Large intestine (tissue), 12 donors: ENCODE measurements at places on chromosomes 16 and 17. TPM values are rescaled to one million over a fixed set of nuclear protein-coding genes. Genes with fewer than 3 reads are reported as not detected.

Gene SCNN1G
- 0.03 TPM for polyA plus RNA-seq

Gene AHSP
- 11.8 TPM for polyA plus RNA-seq

Gene C17orf113
- 2.4 TPM for polyA plus RNA-seq

Gene TEKT1
- 0.25 TPM for polyA plus RNA-seq

Gene CSH2
- 0.06 TPM for polyA plus RNA-seq

Gene CD300H
- polyA plus RNA-seq: 0.15 TPM

Gene COL1A1
- 488 TPM for polyA plus RNA-seq

Gene HOXB8
- 1.8 TPM for polyA plus RNA-seq
